ENCODE measurements at places on chromosomes 2 and 18.

DNA sequence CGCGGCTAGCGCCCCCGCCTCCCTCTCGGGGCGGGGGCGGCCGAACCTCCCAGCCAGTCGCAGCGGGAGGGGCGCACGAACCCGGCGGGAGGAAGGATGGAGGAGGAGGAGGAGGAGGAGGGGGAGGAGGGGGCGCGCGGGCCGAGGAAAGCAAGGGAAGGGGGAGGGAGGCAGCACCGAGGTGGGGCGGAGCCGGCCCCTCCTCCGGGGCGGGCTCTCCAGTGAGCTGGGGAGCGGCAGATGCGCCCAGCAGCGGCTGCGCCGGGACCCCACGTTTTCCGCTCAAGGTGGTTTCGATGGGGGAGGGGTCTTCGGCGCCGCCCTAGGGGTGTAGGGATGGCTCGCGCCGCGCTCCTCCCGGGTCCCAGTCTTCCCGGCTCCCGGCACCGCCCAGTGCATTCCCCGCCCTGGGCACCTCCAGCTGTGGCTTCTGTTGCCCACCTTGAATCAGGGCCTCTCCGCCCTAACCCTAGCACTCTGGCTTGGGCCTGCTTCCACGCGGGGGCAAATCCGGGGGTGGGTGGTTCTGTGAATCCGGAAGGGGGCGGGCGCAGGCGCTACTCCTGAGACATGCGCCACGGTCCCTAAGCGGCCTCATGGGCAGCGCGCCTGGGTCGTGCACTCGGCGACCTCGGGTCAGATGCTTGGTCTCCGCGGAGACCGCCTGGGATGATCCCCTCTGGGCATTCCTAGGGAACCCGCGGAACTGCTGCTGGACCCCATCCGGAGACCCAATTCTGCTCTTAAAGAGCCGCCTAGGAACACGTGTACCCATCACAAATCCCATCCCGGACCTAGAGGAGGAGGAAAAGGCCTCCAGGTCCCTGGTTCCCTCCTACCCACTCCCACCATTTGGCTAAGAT lies at the start of gene FBXO41:
Gene FBXO41 (minus strand): TSS at position 183 of the 863 bp plus-strand sequence. CDS start 14,848 bp downstream, outside the sequence.
- peak; percentile 45 for DNase-seq

GRCh38 chr2:123163398-123163797 lies 861.7 kb upstream of the CNTNAP5 start:
- no peak for DNase-seq

DNA sequence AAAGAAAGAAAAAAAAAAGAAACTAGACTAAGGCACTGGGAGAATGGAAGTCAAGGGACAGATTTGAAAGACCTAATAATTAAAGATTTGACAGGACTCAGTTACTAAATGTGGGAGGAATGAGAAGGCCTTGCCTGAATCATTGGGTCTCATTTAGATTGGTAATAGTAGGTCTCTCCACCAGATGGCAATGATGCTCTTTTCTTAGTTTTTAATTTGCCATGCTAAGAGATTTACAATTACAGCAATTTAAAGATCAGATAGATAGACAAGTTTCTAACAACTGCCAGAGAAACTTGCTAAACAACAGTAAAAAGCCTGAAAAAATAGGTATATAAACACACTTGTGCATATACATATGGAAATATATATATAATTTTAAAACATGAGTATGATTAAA lies 153.0 kb downstream of the TMEM247 start:
- no peak for DNase-seq

DNA sequence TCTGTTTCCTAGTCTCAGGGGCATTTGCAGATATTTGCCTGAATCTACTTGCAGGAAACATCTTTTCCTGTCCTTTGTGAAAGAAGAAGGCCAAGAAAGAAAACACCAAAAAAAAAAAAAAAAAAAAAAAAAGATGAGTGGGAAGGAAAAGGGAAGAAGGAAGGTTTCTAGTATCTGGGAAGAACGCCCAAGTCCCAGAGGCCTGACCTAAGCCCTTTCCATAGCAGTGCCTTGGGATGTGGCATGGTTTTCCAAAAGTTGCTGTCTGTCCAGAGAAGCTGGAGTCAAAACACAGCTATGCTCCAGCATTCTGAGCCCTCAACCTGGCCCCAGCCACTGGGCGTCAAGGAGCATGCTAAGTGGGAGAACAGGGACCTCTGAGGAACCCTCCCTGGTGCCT lies 123.5 kb downstream of the INHBB start:
- DNase-seq = no peak

GRCh38 chr18:57833441-57834101 lies 30.5 kb upstream of the ATP8B1 start:
- DNase-seq = no peak

GRCh38 chr2:236981701-236982485 lies 103.8 kb upstream of the COPS8 start:
- no peak for DNase-seq

DNA sequence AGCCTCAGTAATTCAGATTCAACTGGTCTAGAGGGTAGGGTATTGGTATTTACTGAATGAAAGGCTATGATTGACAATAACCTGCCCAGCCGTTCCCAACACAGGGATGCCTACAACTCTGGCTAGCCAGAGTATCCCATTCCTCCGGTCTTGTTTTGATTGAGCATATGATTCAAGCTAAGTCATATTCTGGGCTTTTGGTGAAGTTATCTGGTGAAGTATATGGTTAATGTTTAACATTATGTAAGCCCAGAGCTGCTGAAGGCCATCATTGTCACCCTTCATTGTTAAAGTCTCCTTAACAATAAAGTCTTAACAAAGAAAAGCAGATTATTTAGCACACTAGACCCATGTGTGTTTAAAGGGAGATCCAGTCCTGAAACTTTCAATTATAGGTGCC lies 152.6 kb downstream of the EXOC6B start:
- DNase-seq = no peak

DNA sequence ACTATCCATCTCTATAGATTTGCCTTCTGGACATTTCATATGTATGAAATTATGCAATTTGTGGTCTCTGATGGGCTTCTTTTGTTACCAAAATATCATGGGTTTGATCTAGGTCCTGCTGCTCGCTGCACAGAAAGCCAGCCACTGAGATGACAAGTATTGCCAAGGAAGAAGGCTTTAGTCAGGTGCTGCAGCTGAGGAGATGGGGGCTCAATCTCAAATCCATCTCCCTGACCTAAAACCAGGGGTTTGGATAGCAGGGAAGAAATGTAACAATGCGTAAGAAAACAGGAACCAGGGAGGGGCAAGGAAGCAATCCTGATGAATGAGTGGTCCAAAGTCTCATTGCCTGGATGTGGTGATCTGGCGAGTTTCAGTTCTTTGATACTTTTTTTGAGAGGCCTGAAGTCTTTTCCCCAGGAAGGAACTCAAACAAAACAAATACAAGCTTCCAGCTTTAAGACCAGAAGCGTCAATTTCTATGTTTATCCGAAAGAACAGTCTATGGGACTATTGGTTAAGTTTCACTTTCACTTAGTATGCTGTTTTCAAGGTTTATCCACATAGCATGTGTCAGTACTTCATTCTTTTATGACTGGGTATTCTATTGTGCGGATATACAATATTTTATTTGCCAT lies 3.4 kb upstream of the CKAP2L start:
- no peak for DNase-seq

GRCh38 chr2:9941196-9941995 lies 10.1 kb upstream of the GRHL1 start:
- no peak for DNase-seq

DNA sequence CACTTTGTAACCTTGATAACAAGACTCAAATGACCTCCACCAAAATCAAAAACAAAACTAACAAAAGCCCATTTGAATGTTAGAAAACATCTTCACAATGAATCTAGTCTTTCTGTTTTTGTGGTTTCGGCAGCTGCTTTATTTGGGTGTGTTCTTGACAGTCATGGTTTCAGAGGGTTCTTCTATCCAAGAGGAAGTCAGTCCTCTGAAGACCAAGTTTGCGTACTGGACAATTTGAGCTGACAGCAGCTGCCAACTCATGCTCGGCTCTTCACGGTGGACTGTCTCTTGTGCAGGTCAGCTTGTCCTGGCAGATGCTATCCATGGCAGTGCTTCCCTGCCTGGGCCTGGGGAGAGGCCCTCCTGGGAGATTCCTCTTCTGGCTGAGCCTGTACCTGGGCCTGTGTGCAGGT lies 91.0 kb downstream of the TMEM17 start:
- no peak for DNase-seq

DNA sequence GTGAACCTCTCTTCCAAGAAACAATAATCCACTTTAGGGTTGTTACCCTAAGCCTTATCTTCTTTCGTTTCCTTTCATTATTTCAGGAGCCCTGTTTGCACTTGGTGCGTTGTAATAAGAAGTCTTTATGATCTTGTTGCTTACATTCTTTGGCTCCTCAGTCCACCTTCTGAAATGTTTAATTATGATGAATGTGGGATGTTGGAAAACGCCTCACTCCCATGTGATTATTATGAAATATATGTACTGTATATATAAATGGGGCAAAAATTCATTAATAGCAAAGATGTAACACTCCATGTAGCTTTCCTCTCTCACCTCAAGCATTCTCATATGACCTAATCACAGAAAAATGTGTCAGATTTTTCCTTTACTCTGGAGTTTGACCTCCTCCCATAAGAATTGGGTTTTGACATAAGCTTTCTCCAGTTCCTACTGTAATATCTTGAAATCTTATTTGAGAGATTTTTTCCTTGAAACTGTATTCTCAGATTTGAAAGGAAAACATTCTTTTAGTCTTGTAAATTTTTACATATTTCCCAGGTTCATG lies 397.2 kb upstream of the FANCL start:
- no peak for DNase-seq

- DNase-seq = no peak
These were observed 872.6 kb downstream of the BCL11A start for GRCh38 chr2:59680863-59681262.

GRCh38 chr18:46212398-46212797 lies 108.2 kb downstream of the HAUS1 start:
- DNase-seq = no peak

- no peak for DNase-seq
These were observed 151.3 kb downstream of the ZFP36L2 start for GRCh38 chr2:43075054-43075593.

- DNase-seq = no peak
These were observed 5.3 kb upstream of the FOSL2 start for GRCh38 chr2:28387082-28387960.

- DNase-seq = no peak
These were observed 105.7 kb downstream of the MGAT5 start for GRCh38 chr2:134359367-134360081.

All from activated gamma-delta T cell (primary cell).